ENCODE measurements at places on chromosomes 3 and 15. TPM values are rescaled to one million over a fixed set of nuclear protein-coding genes. Genes with fewer than 3 reads are reported as not detected.
A peak's percentile ranks its signal among the peaks of the same experiment; 100 is the strongest.

The KLF15 gene
- total RNA-seq, result 0.39 TPM

The TNFAIP8L3 gene
- total RNA-seq, result not detected

The TMOD2 gene
- 14.6 TPM for total RNA-seq

The ACTRT3 gene
- 0.49 TPM for total RNA-seq

The LMLN gene
- 4.1 TPM for total RNA-seq

The GOLGA8K gene
- total RNA-seq, result 0.93 TPM

The BFSP2 gene
- 1.3 TPM for total RNA-seq

DNA sequence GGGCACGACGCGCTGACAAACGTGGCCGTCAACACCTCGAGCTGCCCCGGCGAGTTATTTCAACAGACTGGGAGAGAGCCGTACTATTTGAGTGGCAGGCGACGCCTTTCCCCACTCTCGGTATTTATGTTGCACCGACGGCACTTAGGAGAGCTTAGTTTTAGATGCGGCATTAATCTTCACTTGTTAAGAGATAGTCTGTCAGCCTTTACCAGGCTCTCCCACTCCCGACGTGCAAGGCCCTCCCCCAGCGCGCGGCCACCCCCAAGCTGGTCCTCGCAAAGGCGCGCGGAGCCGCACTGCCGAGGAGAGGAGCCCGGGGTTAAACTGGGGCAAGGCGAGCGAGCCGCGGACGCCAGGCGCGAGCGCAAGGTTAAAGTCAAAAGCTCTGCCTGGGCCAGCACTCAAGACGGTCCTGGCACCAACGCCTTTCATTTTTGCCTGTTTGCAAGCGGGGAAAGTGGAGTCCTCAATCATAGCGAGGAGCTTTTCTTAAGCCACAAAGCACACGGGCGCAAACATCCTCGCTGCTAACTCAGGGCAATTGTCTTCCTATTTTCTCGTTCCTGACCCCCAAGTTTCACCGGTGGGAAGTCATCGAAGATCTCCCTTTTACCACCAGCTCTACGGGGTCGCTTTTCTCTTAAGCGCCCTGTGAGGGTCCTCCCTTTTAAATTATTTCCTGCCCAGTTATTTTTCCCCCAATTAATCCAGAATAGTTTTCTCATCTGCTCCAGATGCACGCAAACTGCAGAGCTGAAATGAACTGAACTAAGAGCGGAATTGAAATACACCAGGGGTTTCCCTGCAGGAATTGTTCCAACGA lies 86.6 kb downstream of the NR2F2 start:
- DNase-seq, result no peak
- H3K27ac ChIP-seq, result no peak overlapping the region
- no peaks in the 10 kb centered on the region for H3K4me1 ChIP-seq
- peaks cover 52% of the 10 kb centered on the region for H3K27me3 ChIP-seq
- H3K36me3 ChIP-seq, result no peaks in the 10 kb centered on the region

- H3K4me1 ChIP-seq, result peaks cover 3% of the 10 kb centered on the region
- no peaks in the 10 kb centered on the region for H3K36me3 ChIP-seq
- H3K27me3 ChIP-seq, result peaks cover 10% of the 10 kb centered on the region
- no peak overlapping the region for H3K27ac ChIP-seq
- H3K4me3 ChIP-seq, result no peak overlapping the region
- no peak for DNase-seq
These were observed 35.6 kb upstream of the FGF7 start for GRCh38 chr15:49387471-49387870.

DNA sequence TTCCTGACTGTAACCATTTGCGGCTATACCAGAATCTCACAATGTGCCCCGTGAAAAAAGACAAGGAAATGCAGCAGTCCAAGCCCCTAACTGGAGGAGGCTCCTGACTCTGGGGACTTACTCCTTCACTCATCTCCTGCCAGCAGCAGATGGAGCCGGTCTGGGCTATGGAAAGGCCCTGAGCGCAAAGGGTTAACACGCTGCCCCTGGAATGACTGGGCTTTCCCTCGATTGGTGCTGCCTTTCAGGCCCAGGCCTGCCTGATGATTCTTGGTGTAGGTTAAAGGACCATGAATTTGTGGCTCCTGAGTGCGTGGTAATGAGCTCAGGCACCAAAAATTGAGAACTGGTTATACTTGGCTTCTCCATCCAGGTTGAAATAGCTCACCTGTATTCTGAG lies 42.3 kb upstream of the GALNT15 start:
- H3K27me3 ChIP-seq, result peaks cover 13% of the 10 kb centered on the region
- DNase-seq, result no peak
- H3K27ac ChIP-seq, result no peak overlapping the region
- no peaks in the 10 kb centered on the region for H3K36me3 ChIP-seq
- H3K4me1 ChIP-seq, result no peaks in the 10 kb centered on the region

DNA sequence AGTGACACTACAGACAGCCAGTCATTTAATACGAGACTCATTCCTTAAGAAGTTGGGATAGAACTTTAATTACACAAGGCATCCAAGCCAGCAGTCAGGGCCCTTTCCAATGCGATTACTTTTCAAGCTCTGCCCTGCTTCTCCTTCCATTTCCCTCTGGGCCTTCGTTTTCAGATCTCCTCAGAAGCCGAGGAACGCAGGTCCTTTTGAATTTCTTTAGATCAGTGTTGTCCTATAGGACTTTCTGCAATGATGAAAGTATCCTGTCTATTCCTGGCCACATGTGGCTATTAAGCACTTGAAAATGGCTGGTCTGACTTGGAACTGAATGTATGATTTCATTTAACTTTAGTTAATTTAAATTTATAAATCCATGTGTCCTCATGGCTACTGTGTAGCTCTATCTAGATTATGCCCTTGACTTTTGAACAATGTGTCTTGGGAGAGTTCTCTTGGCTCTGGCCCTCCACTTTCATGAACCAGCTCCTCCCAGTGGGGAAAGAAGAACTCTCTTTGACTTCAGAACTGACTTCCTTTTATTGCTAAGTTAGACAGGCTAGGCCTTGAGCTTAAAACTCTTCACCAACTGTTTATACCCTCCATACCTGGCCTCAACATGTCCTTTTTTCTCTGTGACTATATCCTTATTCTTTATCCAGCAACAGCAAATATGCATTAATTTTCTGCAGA lies 22.6 kb downstream of the TGFBR2 start:
- peaks cover 94% of the 10 kb centered on the region for H3K4me1 ChIP-seq
- H3K27ac ChIP-seq, result peak overlapping the region; percentile 91
- H3K36me3 ChIP-seq, result peaks cover 66% of the 10 kb centered on the region
- peak overlapping the region; percentile 49 for H3K4me3 ChIP-seq
- no peaks in the 10 kb centered on the region for H3K27me3 ChIP-seq

GRCh38 chr15:84772031-84772430 lies 23.6 kb downstream of the ZNF592 start:
- peaks cover 69% of the 10 kb centered on the region for H3K36me3 ChIP-seq
- H3K4me3 ChIP-seq, result no peak overlapping the region
- H3K27ac ChIP-seq, result peak overlapping the region; percentile 50
- H3K27me3 ChIP-seq, result no peaks in the 10 kb centered on the region
- peaks cover 38% of the 10 kb centered on the region for H3K4me1 ChIP-seq
- DNase-seq, result no peak

GRCh38 chr3:11582191-11582968 lies 61.3 kb downstream of the VGLL4 start:
- peak overlapping the region; percentile 52 for H3K4me3 ChIP-seq
- DNase-seq, result no peak
- no peak overlapping the region for H3K27ac ChIP-seq
- H3K4me1 ChIP-seq, result peaks cover 33% of the 10 kb centered on the region
- H3K36me3 ChIP-seq, result peaks cover 14% of the 10 kb centered on the region
- no peaks in the 10 kb centered on the region for H3K27me3 ChIP-seq

- no peak overlapping the region for H3K27ac ChIP-seq
- H3K4me1 ChIP-seq, result no peaks in the 10 kb centered on the region
- H3K4me3 ChIP-seq, result no peak overlapping the region
- peaks cover 59% of the 10 kb centered on the region for H3K36me3 ChIP-seq
These were observed 59.1 kb upstream of the TOP2B start for GRCh38 chr3:25723802-25724201.

DNA sequence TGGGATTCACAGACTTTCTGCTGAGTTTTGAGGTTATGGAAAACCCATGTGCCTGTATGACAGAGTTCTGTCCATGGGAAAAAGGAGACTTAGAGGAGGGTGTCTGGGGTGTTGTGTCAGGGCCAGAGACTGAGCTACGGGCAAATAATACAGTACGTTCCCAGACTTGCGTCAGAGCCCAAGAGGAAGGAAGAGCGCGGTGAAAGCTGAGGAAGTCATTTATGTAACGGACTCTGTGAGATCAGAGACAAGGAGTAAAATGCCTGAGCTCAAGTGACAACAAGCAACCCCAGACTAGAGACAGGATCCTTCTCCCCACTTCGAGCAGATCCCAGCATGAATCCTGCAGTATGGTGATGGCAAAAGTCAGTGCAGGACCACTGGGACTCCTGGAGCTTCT lies 368.6 kb upstream of the MCTP2 start:
- H3K27ac ChIP-seq, result no peak overlapping the region
- H3K4me3 ChIP-seq, result no peak overlapping the region
- DNase-seq, result no peak
- H3K36me3 ChIP-seq, result no peaks in the 10 kb centered on the region

DNA sequence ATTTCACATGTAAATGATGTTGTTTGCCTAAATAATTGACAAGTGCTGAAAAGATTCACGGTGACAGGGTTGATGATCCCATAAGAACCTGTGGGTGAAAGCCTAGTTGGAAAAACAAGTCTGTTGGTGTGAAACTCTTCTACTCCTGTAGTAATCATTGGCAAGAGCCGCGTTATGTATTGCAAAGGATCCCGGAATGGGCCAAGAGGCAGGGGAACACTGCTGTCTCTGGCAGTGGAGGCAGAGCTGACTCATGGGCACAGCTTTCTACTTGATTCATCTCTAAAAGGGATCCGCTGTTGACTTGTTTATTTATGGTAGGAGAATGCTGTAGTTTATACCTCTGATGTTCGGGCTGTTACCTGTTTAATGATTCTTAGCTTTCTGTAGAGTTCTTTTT lies 63.1 kb downstream of the MAP6D1 start:
- H3K27ac ChIP-seq, result no peak overlapping the region
- peaks cover 53% of the 10 kb centered on the region for H3K36me3 ChIP-seq
- peaks cover 9% of the 10 kb centered on the region for H3K4me1 ChIP-seq
- no peak for DNase-seq

DNA sequence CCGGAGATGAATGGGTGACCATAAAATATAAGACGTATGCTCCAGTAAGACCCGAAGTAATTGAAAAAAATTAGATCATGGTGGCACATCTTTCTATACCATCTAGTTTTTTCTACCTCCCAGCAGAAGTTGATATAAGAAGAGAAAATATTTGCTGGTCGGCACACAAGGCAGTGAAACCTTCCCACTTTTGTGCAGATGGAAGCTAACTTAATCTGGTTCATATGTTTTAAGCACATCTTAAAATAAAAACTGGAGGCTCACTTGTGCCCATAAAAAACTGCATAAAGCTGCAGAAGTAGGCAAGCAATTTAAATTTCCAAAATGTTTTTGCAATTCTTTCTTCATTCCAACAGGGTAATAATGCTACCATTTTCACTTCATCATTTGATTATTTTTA lies 449.2 kb downstream of the CNTN3 start:
- H3K27me3 ChIP-seq, result no peaks in the 10 kb centered on the region
- no peaks in the 10 kb centered on the region for H3K36me3 ChIP-seq
- H3K4me1 ChIP-seq, result no peaks in the 10 kb centered on the region

DNA sequence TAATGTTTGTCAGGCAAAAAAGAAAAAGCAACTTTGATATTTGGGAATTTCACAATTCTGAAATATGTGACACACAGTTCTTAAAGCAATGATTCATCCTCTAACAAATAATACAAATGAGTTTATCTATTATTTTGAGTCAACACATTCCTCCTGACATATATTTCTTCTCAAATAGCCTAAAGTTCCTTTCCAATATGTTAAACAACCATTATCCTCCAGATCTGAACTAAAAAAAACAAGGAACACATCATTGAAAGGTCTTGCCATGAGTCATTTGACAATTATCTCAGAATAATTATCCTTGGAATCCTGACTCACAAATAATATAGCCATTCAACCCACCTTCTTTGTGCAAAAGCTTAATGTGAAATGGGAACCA lies 208.7 kb upstream of the CDIN1 start:
- DNase-seq, result no peak
- H3K4me3 ChIP-seq, result no peak overlapping the region
- no peaks in the 10 kb centered on the region for H3K36me3 ChIP-seq
- no peaks in the 10 kb centered on the region for H3K4me1 ChIP-seq
- H3K27me3 ChIP-seq, result no peaks in the 10 kb centered on the region

DNA sequence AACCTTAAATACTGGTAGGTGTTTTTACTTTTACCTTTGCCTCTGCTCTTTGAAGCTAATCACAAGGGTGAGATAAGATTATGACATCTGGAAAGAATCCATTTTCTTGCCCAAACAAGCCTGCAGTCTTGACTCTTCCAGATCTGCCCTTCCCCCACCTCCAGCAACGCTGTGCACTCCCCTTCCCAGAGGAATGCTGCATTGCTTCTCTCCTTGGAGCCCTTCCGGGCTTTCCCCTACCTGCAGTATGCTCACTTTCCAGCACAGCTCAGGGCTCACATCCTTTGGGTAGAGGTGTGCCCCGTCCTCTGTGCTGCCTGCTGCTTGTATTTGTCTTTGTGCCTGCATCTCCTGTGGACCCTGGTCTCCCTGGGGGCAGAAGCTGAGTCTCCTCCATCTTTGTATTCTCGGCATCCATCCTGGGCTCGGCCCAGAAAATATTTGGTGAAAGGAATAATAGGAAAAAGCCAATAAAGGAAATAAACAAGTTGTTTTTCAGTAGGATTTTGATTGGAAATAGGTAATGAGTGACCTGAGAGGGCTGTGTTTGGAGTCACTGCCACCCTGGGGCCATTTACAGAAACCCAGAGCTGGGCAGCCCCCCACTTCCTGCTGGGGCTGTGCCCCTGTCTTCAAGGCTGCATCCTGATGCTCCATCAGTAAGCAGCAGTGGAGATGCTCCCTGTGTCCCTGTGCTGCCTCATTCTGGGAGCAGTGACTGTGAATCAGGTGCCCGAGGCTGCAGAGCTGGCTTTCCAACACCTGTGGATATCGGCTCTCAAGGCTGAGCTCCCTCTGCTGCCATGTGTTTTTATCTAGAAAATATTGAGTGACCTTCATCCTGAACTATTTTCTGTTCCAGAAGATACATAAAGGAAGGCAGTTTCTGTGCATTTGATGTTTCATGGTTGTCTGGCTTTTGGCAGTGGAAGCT lies 117.5 kb downstream of the EEFSEC start:
- DNase-seq, result no peak
- H3K27me3 ChIP-seq, result no peaks in the 10 kb centered on the region
- H3K36me3 ChIP-seq, result peaks cover 58% of the 10 kb centered on the region
- no peak overlapping the region for H3K27ac ChIP-seq

DNA sequence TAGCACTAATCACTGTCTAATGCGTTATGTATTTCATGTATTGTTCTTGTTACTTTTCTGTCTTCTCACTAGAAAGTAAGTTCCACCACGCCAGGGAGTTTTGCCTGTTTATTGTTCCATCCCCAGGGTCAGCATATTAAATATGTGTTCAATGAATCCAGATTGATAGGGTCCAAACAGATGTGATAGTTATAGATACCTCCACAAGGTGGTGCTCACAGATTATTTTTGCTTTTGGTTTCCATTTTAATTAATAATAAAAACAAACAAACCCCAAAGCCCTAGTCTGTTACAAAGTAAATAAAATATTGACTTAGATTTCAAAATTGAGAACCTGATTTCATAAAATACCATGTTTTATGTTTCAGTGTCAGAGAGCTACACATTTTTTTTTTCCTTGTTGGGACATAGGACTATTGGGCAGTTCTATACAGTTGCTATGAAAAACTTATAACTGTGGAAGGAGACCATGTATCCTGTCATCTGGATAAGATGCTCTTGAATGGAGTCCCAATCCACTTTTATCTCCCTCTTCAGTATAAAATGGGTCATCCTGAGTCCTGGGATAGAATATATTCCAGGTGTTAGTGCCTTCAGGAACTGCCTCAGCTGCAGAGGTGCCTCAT lies 12.4 kb downstream of the OTOL1 start:
- H3K27me3 ChIP-seq, result no peaks in the 10 kb centered on the region
- H3K36me3 ChIP-seq, result no peaks in the 10 kb centered on the region
- H3K27ac ChIP-seq, result no peak overlapping the region
- H3K4me1 ChIP-seq, result no peaks in the 10 kb centered on the region
- H3K4me3 ChIP-seq, result no peak overlapping the region

- peaks cover 16% of the 10 kb centered on the region for H3K4me1 ChIP-seq
- H3K27ac ChIP-seq, result no peak overlapping the region
These were observed 177.6 kb downstream of the STAC start for GRCh38 chr3:36557708-36558421.
